ENCODE measurements at places on chromosomes 6 and 20.

DNA sequence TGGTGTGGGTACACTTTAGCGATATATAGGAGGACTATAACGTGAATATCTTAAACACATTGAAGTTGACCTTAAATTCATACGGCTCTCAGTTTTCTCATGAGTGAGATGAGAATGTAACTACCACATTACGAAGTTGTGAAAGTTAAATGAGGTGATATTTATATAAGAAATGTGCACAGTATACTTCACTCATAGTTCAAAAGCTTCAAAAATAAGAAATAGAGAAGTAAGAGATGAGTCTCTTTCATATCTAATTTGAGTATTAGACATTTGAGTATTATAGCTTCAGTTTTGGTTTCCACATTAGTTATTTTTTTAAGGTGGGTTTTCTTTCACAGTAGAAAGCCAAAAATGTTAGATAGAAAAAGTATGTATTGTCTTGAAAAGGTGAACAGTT lies 183.3 kb downstream of the NKAIN2 start:
- no peak for DNase-seq

GRCh38 chr20:19945732-19946670 lies 71.2 kb upstream of the NAA20 start:
- no peak for DNase-seq

DNA sequence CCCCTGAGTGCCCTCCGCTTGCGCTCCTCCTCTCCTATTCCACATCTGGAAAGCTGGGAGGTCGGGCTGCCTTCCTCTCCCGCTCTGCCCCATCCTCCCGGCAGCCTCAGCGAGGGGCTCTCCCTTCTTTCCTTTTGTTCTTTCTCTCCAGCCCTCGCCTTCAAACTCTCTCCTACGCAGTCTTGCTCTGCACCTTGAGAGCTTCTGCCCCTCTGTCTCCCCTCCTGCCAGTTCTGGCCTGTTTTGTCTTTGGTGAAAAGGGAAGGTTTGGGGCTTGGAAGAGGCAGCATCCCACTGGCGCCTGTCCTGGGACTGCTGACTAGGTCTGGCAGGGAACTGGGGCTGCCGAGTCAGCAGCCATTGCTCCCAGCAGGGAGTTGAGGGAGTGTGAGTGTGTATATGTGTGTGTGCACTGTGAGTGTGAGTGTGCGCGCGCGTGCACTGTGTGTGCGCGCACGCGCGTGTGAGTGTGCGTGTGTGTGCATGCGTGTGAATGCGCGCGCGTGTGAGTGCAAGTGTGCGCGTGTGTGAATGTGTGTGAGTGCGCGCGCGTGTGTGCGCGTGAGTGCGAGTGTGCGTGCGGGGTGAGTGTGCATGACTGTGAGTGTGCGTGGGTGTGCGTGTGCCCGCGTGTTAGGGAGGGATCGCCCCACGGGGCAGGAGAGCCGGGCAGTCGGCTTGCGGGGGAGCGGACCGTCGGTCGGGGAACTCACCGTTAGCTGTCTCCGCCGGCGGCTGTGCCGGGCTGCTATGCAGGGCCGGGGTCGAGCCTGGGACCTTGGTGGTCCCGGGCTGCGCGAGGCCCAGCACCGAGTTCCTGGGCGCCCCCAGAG lies 523 bp downstream of the CPXM1 start:
- no peak for DNase-seq

GRCh38 chr20:60984666-60985065 lies 267.4 kb upstream of the CDH4 start:
- no peak for DNase-seq

GRCh38 chr6:134058622-134059366 lies 6.4 kb upstream of the SLC2A12 start:
- no peak for DNase-seq

- no peak for DNase-seq
Measured at GRCh38 chr20:50315586-50316551, 125.2 kb downstream of the CEBPB start.

GRCh38 chr6:164283574-164283973 lies 869.1 kb downstream of the QKI start:
- DNase-seq = no peak

- peak; percentile 95 for DNase-seq
Measured at GRCh38 chr20:46959081-46959692, 64.5 kb downstream of the EYA2 start.

DNA sequence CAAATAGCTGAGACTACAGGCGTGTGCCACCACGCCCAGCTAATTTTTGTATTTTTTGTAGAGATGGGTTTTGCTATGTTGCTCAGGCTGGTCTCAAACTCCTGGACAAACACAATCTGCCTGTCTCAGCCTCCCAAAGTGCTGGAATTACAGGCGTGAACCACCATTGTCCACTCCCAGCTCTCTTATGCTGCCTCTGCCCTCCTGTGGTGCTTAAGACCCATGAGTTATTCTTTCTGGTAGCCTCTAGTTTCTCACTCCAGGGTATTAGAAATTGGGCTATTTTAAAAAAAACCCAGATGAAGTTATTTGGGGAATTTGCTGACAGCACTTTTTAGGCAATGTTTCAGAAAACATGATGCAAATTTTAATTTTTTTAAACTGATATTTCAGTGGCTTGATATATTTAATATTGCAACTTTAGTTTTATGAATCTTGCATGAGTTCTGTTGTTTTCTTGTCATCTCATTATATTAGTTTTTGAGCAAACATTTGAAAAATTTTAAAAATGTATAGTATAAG lies 114.0 kb upstream of the FOXO3 start:
- DNase-seq = no peak

GRCh38 chr6:139760128-139760527 lies 385.7 kb upstream of the CITED2 start:
- DNase-seq = no peak

GRCh38 chr6:751765-752164 lies 58.8 kb upstream of the EXOC2 start:
- DNase-seq = no peak

- no peak for DNase-seq
Measured at GRCh38 chr20:62567246-62568044, 74.9 kb upstream of the SLCO4A1 start.

DNA sequence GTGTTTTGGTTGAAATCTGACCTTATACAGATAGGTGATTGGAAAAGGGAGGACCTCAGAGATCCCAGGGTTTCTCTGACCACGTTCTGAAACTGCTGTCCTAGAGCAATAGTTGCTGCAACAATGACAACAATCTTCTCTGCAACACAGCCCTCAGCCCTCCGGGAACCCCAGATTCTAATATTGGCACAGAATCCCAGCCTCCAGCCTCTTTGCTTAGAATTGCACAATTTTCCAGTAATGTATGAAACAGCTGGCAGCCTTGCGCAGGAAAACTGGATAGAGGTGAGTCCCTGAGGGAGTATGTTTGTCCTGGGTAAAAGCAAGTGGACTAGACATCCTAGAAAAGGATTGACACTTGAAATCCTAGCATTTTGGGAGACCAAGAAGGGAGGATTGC lies 30.4 kb upstream of the PNRC1 start:
- DNase-seq = peak; percentile 57

DNA sequence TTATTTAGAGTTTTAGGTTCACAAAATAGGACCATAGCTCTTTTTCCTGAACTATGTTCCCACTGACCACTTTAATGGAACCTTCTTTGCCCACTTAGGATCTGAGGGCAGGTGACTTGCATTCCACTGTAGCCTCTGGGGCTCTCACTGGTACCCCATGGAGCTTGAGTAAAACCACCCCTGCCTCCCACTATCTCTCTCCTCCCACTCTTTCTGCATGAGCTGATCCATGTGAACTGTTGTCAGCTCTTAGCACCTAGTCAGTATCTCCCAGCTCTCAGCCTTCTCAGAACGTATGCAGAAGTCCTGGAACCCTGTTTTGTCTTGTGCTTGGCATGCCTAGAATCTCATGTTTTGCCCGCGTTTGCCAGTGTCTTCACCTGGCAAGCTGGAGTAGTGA lies 200.6 kb upstream of the SNX9 start:
- DNase-seq = no peak

GRCh38 chr6:144305567-144305966 lies 20.4 kb downstream of the UTRN start:
- DNase-seq = no peak

DNA sequence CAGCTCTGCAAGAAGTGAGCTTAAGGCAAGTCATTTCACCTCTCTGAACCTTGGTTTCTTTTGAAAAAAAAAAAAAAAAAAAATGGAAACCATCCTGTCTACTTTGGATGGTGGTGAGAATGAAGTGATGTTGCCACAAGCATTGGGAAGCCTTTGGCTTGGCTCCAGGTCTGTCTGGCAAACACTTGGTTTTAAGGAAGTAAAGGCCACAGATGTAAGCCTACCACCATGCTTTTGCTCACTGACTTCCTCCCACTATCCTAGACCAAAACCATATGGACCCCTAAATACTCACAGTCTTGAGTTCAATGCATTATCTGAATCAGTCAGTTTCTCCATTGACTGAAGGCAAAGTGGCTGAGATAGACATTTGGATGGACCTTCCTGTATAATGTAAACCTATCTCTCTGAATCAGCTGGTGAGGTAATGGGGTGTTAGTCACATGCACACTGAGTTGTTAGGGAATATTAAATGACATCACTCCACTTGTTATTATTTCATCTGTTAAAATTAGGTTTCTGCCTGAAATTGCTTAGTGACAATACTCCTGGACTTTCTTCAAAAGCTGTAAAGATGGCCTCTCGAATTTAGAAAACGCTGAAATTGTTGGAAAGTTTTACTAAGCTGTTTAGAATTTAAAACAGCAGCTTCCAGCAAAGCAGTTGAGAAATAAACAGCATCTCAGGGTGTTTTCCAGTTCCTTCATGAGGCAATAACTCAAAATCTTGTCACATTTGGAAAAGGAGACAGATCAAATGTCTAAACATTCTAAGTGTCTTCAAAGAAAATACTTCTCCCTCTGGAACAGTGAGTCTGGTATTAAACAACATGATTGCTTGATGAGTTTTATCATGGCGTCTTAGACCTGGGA lies 833.5 kb downstream of the DHX35 start:
- DNase-seq = no peak

GRCh38 chr6:159463119-159463829 lies 229.8 kb downstream of the SOD2 start:
- DNase-seq = peak; percentile 12

- DNase-seq = peak; percentile 98
Measured at GRCh38 chr6:85464260-85464644, 14.4 kb downstream of the NT5E start.

GRCh38 chr6:114430534-114431124 lies 87.8 kb upstream of the HS3ST5 start:
- no peak for DNase-seq

All from iris pigment epithelial cell (primary cell).